ENCODE measurements at places on chromosomes 2 and 18. TPM values are rescaled to one million over a fixed set of nuclear protein-coding genes. Genes with fewer than 3 reads are reported as not detected.

ALPI gene
- not detected for total RNA-seq

RAD51AP2 gene
- total RNA-seq: not detected

- DNase-seq: no peak
Measured at GRCh38 chr18:35616074-35616473, 34.5 kb downstream of the GALNT1 start.

- no peak for DNase-seq
Measured at GRCh38 chr2:164655750-164656149, 34.5 kb upstream of the GRB14 start.

SOX11 gene
- total RNA-seq: not detected

NMUR1 gene
- total RNA-seq: 0.94 TPM

GRCh38 chr2:118627156-118627555 lies 220.3 kb downstream of the EN1 start:
- DNase-seq: no peak
